Occipital lobe (tissue), 3 donors: ENCODE measurements at places on chromosomes 6 and 20.

DNA sequence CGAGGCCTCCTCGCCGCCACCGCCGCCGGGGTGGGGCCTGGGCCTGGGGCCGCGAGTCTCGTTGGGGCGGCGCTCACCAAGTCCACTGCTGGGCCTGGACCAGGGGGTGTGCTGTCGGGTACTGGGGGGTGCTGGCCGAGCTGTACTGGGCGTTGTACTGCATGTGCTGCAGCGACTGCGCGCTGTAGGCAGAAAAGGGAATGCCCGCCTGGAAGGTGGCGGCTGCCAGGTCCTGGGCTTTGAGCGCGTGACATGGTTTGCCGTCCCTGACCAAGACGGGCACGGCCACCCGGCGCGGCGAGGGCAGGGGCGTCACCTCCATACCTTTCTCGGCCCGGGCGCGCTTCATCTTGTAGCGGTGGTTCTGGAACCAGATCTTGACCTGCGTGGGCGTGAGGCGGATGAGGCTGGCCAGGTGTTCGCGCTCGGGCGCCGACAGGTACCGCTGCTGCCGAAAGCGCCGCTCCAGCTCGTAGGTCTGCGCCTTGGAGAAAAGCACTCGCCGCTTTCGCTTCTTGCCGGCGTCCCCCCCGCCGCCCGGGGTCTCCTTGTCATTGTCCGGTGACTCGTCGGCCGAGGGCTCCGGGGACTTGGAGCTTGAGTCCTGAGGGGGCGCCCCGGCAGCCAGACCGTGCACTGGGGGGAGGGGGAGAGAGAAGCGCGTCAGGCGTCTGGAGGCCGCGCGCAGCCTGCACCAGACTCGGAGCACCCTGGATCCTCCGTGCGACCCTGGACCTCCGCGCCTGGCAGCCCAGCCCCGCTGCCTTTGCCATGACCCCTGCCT, 1.8 kb downstream of the NKX2-2 start:
- DNase-seq: no peak

DNA sequence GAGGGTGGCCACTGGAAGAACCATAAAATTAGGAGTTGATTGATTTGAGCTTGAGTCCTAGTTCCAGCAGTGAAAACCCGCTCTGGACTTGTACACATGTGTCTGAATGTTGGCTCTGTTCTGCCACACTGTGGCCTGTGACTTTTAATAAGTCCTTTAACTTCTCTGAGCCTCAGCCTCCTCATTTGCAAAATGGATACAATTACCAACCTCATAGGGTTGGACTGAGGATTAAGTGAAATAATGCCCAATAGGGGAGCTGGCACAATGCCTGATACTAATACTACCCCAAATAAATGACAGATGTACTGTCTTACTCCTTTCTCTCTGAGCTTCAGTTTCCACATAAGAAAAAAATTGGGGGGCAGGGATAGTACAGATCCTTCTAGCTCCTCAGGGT, 92.6 kb upstream of the RIPOR2 start:
- no peak for DNase-seq

DNA sequence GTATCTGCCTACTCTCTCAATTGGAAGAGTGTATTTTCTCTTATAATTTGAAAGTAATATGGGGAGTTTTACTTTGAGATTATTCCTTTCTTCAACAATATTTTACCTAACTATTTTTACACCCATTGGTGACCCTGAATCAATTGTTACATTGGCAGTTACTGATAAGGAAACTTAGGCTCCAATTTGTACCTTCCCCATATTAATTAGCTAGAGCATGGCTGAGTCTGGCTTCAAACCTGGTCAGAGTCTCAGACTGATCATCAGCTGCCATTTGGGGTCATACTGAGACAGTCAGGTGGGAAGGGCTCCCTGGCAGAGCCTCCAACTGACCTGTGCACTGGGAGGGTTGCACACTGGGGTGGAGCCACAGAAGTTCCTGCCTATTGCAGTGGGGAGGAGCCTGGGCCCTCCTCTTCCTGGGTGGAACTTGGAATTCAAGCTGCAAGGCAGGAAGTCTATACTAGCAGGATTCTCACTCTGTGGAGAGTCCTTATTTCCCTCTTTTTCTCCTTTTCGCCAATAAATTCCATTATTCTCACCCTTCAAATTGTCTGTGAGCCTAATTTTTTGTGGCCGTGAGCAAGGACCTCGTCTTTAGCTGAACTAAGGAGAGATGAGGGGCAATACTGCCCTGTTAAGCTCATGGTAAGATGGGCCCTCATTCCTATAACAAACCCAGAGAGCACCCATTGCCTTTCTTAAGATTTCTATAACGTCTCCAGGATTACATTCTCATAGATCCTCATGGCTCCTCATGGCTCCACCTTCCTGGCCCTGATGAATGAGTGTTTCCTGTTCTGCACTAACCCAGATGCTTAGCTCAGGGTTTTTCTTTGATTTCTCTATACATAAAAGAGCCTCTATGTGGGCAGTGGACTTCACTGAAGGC, 285.1 kb downstream of the ADGB start:
- DNase-seq: no peak

DNA sequence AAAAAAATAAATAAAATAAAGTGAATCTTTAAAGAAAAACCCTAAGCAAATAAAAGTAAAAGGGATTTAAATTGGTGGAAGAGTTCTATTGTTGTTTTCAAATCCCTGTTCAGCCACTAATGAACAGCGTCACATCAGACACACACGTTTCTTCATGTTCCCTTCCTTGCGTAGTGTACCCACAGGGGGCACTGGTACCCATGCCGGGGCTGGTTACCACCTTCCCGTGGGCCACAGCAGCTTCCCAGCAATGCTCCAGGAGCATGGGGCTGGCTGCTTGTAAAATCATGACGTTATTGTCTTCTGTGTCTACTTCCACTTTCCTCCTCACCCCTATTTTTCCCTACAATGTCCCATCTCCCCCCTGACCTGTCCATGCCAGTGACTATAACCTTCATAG, 988.7 kb downstream of the KIF16B start:
- DNase-seq: no peak

DNA sequence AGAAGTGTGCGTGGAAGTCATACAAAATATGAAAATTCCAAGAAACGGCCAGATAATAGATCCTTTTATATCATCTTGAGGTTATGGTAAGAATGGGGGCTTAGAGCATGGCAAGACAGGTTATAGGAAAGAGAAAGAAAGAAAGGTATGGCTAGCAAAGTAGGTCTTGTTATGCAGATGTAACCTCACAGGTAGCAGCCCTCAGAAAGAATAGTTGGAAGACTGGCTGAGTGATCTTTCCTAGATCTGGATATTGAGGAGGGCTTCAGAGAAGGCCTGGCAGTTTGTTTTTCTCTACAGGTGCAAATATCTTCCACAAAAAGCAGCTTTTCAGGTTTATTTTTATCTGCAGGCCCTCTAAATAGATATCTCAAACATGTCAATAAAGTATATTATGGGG, 679.5 kb downstream of the KHDRBS2 start:
- DNase-seq: no peak

GRCh38 chr6:89993411-89993810, 99.1 kb downstream of the GJA10 start:
- no peak for DNase-seq

DNA sequence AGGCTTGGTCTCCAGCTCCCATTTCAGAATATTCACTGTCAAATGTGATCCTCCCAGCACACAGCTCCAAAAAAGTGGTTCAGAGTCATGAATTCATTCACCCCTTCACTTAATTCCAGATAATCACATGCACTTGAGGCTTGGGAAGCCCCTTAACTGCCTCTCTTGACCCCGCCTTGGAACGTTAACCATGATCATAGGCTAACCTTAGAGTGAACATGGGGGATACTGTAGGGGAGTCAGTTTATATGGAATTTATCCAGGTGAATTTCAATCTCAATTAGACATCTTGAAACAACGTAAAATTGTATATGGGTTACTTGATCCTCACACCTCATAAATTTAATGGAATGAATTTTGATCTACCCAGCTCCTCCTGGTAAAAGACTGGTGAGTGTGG, 346.8 kb upstream of the ARID1B start:
- no peak for DNase-seq

- no peak for DNase-seq
Measured at GRCh38 chr6:134642819-134643218, 307.1 kb downstream of the ALDH8A1 start.

DNA sequence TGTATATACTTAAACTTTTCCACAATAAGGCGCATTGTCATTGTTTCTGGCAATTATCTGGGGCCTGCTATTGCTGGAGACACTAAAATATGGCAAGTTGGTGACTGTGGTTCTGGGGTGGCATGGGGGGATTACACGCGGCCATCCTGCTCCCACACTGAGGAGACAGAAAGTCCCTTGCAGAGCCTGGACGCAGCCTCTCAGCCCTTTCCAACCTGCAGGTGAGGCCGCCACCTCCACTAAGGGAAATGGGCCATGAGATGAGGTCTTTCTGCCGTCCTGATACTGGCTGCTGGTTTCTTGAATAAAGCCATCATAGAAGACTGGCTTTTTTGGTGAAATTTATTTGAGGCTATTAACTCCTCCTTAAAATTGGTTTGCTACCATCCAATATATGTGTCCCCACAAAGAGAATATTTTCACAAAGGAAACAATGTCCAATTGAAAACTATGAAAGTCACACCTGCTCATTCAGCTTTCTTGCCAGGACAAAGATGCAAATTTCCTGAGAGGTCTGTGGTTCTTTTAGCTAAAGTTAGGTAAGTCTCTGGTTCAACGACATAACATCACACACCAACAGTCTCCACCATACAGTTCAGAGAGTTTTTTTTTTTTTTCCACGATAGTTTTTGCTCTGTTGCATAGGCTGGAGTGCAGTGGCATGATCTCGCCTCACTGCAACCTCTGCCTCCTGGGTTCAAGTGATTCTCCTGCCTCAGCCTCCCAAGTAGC, 13.0 kb downstream of the TXNDC5 start:
- no peak for DNase-seq

DNA sequence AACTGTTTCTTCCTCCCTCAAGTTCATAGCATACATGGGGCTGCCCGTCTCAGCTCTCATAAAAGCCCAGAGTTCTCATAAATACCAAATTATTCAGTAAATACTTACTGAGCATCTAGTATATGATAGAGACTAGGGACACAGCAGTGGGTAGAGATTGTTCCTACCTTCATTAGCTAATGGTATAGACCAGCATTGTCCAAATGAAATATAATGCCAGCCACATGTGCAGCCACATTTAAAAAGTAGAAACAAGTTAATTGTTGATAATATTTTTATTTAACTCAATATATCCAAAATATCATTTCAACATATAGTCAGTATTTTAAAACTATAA, 1.2 kb downstream of the TTLL9 start:
- no peak for DNase-seq

DNA sequence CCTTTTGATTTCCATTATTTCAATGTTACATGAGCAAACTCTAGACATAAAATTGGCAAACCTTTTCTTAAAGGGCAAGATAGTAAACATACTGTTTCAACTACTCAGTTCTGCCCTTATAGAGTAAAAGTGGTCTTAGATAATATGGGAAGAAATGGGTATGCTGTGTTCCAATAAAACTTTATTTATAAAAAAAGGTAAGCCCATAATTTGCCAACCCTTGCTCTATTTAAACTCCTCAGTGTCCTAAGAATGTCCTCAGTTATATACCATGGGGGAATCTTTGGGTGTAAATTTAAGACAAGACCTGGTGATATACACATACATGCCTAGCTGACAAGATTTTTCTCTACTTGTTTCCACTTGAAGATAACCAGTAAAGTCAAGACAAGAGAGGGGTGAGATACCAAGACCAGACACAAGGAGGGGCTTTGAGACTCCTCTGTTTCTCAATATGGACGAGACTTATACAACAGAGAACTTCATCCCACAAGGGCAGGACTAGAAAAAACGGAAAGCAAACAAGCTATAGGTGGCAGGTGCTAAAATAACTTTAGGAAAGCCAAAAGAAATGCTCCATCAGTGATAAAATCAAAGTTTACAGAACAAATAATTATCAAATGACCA, 10.5 kb downstream of the SNX3 start:
- DNase-seq: no peak

GRCh38 chr20:53034899-53035298, 62.7 kb downstream of the TSHZ2 start:
- no peak for DNase-seq

DNA sequence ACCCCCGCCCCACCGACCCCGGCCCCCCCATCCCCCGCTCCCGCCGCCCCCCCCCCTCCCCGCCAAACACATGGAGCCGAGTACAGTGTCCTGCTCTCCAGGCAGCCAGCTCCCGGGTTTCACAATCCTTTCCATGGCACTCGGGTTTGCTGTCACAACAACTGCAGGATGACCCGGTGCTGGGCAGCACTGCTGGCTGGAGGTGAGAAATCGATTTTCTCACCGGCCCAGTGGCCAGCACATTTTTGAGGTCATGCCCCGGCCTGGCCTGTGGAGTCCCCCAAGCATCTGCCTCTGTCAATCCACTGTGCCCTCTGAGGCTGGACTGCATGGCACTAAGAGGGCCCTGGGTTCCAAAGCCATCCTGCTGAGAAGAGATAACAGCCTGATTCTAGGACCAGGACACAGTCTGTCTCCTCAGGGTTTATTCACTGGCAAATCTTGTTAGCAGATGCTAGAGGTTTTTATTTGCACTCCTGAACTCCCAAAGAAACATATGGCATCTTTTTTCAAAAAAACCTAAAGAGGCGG, 129.5 kb downstream of the NFATC2 start:
- DNase-seq: no peak

GRCh38 chr6:139590206-139590605, 215.8 kb upstream of the CITED2 start:
- no peak for DNase-seq

GRCh38 chr6:4114123-4114522, 21.3 kb downstream of the ECI2 start:
- no peak for DNase-seq

- no peak for DNase-seq
Measured at GRCh38 chr20:22379472-22379871, 204.9 kb downstream of the FOXA2 start.

DNA sequence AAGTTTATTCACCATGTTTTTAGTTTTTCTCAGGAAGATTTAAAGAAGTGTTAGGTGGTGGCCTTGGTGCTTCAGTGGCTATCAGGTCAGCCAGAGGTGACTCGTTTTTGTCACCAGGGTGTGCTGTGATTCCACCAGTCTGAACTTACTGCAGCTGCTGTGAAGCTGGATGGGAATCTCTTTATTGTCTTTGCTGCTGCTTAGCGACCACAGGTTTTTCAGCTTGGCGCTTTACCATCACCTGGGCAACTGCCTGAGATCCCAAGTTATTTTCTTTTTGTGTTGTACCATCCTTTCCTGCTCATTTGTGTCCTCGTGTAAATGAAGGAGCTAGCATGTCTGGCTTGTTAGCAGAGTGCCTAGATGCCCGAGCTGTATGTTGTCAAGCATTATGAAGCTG, 146.9 kb downstream of the MACROD2 start:
- peak; percentile 20 for DNase-seq

- no peak for DNase-seq
Measured at GRCh38 chr20:33857722-33858563, 46.8 kb downstream of the CHMP4B start.

GRCh38 chr20:14446446-14446845, 109.0 kb upstream of the FLRT3 start:
- no peak for DNase-seq

GRCh38 chr6:29675561-29675960, 5.4 kb downstream of the ZFP57 start:
- no peak for DNase-seq

DNA sequence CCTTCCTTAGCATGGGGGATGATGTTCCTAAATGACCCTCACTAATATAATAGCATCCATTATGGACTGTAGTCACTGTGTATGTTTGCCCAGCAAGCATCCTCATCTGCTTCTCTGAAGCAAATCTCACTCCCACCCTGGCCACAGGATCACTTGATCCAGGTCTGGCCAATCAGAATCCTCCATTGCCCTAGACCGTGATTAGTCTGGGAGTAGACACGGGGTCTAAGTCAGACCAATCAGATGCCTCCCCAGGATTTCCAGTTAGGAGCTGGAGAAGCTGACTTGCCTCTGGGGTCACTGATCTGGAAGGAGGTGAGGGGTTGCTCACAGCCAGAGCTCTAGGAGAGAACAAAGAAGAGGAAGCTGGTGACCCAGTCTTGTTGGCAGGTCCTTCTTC, 153.9 kb downstream of the DHX35 start:
- no peak for DNase-seq
